Stimulated activated CD4-positive, alpha-beta T cell treated with anti-CD3 and anti-CD28 coated beads, TNF-alpha, amount 100 ng/mL, for 48 hours (primary cell): ENCODE measurements at places on chromosomes 13 and 19.

DNA sequence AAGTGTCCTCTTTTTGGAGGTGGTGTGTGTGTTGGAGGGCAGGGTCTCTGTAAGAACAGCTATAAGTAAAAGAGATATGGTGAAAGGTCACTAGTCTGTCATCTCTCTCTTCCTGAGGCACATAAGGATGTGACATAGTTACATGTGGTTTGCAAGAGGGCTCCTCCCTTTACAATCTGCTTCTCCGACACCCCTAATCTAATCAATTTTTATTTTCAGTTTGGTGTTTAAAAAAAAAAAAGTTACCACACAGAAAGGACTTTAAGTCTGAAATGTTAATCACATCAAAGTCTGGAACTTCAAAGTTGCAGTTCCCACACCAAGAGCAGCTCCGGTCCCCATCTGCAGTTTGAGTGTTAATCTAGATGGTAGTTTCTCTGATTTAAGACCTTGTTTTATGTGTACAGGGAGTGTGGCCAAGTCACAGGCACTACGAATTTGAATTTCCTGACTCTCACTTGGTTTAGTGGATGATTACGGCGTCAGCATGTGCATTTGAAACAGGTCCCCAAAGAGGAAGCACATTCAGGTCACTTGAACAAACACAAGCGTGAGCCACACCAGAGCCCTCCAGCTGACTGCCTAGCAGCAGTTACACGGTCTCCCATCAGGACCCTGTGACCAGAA lies 53.1 kb downstream of the FOXO1 start:
- peak; percentile 22 for DNase-seq

GRCh38 chr13:34757441-34757840 lies 184.6 kb upstream of the NBEA start:
- no peak for DNase-seq

GRCh38 chr13:82571653-82572052 lies 1310.6 kb downstream of the SLITRK1 start:
- DNase-seq = no peak

GRCh38 chr13:93217721-93218261 lies 8.8 kb upstream of the GPC6 start:
- no peak for DNase-seq

DNA sequence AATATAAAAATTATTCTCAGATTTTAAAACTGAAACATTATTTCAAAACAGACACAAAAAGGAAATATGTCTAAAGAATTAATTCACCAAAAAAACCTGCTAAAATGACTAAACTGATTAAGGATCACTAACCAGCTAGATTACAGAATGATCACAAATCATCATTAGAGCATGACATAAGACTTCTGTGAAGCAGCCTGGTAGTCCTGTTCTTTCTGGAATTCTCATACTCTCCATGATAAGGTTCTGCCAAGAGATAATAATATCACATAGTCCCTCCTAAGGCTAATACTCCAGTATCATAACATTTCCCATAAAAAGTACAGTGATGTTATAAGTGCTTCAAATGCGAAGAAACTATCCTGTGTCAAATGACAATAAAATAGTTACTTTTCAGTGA lies 1814.9 kb downstream of the SLITRK5 start:
- DNase-seq = no peak

GRCh38 chr13:57857945-57858344 lies 226.4 kb downstream of the PCDH17 start:
- DNase-seq = no peak

DNA sequence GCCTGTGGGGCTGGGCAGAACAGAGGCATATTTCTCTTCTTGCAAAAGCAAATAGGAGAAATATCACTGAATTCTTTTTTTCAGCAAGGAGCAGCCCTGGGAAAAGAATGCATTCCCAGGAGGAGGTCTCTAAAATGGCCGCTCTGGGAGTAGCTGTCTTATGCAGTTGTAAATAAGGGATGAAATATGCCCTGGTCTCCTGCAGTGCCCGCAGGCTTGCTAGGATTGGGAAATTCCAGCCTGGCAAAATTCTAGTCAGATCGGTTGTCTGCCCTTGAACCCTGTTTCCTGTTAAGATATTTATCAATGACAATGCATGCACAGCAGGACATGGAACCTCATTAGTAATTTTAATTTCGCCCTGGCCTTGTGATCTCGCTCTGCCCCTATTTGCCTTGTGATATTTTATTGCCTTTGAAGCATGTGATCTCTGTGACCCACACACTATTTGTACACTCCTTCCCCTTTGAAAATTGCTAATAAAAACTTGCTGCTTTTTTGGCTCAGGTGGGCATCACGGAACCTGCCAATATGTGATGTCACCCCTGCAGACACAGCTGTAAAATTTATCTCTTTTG lies 1993.2 kb downstream of the PCDH9 start:
- DNase-seq = no peak

DNA sequence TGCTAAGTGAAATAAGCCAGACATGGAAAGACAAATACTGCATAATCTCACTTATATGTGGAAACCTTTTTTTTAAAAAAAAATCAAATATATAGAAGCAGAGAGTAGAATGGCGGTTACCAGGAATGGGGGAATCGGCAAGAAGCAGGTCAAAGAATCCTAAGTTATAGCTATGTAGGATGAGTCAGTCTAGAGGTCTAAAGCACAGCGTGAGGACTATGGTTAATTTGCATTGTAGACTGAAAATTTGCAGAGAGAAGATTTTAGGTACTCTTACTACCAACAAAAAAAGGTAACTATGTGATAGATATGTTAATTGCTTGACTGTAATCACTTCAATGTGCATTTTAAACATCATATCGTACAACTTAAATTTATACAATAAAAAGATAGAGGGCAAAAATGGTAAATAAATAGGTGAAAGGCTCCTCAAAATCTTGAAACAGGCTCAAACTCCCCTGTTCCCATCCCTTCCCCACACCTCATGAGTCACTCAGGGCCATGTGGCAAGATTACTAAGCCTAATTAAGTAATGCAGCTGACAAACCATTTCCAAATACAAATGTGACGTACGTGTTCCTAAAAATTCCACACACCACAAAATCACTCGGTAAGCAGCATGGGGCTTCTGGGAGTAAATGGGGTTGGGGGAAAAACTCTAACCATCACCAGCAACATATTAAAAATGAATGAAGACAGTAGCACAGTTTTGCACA lies 159.0 kb downstream of the USP12 start:
- DNase-seq = no peak

DNA sequence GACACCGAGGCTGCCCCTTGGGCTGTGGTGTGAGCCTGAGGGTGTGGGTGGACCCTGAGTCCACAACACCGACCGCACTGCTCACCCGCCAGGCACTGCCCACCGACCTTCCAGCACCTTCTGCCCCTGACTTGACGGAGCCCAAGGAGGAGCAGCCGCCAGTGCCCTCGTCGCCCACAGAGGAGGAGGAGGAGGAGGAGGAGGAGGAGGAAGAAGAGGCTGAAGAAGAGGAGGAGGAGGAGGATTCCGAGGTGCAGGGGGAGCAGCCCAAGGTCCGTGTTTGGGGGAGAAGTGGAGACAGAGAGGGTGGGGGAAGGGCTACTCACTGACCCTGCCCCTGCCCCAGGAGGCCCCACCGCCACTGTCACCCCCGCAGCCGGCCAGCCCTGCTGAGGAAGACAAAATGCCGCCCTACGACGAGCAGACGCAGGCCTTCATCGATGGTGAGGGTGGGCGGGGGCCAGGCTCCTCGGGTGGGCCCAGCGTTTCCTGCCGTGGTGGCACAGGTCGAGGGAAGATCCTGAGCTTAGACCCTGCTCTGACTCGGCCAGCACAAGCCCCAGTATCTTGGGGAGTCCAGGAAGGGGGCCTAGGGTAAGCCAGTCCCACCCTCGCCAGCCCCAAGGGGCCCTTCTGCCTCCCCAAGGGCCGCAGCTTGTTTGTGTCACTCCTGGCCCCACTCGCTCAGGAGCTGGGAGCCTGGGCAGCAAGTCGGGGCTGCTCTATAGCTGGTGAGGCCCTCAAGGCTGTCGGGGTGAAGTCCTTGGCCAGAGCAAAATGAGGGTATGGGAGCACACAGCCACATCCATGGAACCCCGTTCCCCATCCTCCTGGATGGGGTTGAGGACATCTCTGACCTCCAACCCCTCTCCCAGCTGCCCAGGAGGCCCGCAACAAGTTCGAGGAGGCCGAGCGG lies 12.2 kb downstream of the PRKCSH start:
- no peak for DNase-seq

GRCh38 chr13:34765446-34766180 lies 176.5 kb upstream of the NBEA start:
- no peak for DNase-seq

DNA sequence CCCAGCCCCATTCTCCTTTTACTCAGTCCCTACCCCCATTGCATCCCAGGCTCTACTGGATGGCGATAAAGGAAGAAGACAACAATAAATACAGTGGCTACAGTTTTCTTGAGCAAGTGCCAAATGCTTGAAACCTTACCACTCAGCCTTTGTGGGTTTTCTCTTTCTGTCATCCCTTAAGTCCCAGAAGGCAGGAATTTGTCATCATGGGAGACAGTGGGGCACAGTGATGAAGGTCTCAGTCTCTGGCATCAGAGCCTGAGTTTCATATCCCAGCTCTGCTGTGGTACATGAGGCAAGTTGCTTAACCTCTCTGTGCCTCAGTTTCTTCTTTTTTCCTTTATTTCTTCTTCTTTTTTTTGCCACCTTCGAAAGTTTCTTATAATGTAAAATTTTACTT lies 5.1 kb upstream of the COMP start:
- no peak for DNase-seq

DNA sequence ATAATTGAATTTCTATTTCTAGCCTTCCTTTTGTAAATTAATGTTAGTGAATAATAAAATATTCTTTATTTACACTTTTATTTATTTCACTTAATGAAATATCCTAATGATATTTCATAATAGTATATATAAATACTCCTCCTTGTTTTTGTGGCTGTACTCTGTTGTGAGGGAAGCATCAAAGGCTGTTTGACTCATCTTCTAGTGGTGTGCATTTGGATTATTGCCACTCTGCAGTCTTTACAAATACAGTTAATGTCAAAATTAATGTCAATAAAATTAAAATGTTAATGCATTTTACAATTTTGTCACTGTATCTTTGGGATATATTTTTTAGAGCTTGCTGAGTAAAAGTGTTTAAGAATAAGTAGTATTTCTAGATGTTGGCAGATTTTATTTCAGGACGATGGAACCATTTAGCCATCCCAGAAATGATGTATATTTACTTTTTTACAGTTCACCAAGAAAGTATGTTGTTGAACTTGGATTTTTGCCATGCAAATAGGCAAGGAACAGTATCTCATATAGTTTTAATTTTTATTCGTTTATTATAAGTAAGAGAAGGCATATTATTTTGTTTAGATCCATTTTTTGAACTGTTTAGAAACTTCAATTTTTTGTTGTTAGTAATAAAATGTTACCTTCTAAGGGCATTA lies 281.2 kb upstream of the SLITRK6 start:
- DNase-seq = no peak

GRCh38 chr13:32135655-32136054 lies 104.1 kb downstream of the FRY start:
- no peak for DNase-seq

DNA sequence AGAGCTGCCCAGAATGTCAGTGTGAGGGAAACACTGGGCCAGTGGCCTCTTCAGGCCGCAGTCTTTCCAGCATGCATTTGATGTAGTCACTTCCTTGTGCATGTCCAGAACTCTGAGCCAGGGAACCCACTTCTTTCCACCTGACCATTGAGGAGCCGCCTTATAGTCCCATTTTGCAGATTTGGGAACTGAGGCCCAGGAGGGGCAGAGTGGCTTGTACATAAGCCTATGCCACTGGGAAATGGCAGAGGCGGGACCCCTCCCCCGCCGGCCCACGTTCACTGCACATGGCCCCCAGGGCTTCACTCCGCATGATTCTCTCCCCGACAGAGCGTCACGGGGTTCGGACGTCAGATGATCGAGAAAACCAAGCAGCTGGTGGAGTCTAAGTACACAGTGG lies 5.6 kb upstream of the SPIB start:
- DNase-seq = no peak

- DNase-seq = no peak
Measured at GRCh38 chr13:109366525-109366924, 419.9 kb downstream of the IRS2 start.

DNA sequence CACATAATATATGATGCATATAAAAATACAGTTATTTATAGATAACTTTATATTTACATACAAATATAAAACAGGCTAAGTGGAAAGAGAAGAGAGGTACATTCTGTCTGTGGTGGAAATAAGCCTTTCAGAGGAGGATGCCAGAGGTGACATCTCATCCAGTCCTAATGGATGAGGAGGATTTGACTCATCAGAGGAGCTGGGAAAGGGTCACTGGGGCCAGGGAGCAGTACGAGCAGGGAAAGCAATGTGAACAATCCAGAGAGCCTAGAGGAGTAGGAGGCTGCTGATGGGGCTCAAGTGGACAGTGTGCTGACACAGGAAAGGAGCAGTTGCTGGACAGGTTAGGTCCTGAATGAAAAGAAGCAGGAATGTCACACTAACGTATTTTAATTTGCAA lies 18.6 kb downstream of the NALCN start:
- DNase-seq = no peak

DNA sequence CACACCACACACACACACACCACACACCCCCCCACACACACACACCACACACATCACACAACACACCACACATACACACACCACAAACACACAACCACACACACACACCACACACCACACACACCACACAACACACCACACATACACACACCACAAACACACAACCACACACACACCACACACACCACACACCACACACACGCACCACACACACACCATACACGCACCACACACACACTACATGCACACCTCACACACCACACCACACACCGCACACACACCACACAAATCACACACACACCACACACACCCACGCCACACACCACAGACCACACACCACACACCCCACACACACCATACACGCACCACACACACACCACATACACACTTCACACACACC lies 83.5 kb downstream of the ZNF557 start:
- DNase-seq = no peak

GRCh38 chr13:112764864-112765561 lies 75.2 kb downstream of the ATP11A start:
- no peak for DNase-seq

DNA sequence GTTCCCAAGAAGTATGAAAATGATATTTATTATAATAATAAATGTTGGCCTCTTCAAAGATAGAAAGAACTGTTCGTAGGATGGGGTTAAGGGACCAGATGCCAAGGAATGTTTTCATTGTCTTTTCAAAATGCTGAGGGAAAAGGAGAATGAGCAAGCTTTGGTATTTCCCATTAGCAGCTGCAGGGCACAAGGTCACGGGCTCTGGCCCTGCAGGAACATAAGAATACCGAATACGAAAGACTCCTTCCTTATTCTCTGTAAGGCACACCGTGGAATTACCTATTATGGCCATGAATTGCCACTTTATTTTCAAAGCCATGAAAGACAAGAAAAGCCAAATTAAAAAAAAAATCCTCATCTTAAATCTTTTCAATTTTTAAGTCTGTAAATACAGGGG lies 49.6 kb upstream of the OLFM4 start:
- no peak for DNase-seq

GRCh38 chr13:109844396-109844795 lies 58.0 kb upstream of the IRS2 start:
- DNase-seq = no peak

- no peak for DNase-seq
Measured at GRCh38 chr13:59545007-59545406, 618.7 kb downstream of the DIAPH3 start.
